ENCODE measurements at places on chromosomes 7 and 10.

DNA sequence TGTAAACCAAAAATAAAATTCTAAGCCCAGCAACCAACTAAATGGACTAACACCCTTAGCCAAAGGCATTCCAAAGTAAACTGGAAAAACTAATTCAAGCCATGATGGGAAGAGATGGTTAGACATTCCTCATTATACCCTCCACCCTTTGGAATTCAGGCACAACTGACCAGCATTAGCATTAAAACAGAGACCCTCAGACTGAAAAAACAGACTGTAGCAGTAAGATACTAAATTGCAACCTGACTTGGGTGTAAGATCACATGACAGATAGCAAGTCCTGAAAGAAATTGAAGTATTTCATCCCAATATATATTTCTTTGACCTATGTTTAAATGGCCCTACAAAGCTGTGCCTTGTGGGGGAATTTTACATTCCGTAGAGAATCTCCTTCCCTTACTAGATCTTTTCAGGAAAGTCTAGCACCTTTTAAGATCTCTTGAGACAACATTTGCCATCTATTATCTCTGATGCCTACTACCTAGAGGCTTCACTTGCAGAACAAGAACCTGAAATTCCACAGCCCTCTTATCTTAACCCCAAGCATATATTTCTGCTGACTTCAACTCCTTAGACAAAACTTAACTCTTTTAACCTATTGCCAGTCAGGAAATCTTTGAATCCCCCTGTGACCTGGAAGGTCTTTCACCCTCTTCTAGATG lies 750.2 kb upstream of the IGFBP3 start:
- no peak for DNase-seq

DNA sequence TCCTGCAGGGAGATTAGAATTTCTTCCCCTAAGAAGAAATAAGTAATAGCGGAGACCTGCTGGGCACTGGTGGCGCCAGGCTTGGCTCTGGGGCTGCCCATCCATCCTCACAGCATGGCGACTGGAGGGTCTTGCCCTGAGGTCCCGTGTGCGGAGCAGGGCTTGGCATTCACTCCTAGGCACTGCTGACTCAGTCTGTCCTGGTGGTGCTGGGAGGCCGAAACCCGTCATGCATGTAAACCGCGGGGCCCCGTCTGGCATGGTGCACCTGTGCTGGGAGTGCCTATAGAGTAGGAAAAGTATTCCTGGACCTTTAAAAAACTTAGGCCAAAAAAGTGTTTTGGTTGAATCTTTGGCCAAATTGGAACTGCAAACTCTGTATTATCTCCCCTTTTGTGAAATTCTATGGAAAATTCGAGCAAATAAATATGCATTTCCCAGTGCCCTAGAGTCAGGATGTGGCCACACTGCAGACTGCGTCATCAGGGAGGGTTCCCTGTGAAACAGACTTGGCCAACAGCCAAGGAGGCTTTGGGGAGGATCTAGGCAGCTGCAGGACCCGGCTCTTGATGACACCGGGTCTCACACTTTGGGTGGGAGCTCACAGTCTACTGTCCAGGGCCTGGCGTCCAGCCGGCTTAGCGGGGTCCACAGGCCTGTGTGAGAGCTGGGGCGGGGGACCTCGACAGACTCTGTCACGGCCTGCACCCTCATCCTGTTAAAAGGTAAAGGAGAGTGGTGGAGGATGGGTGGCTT lies 122.3 kb downstream of the VIPR2 start:
- no peak for DNase-seq

GRCh38 chr10:35119378-35119777 lies 7.3 kb upstream of the CREM start:
- DNase-seq = no peak

DNA sequence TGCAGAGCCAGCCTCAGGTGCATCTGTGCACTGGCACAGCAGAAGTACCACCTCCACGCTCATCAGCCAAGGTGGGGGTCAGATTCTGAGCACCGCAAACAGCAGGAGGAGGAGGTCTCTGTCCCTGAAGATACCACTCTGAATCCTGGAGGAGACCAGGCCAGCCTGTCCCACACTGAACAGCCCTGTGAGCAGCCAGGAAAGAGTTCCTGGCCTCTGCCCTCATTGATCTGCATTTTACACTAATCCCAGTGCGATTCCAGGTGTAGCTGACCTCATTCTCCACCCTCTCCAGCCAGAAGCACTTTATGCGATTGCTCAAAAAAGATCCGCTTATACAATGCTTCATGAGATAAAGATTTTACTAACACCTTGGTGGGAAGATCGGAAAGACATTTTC lies 99.1 kb upstream of the CACUL1 start:
- no peak for DNase-seq

DNA sequence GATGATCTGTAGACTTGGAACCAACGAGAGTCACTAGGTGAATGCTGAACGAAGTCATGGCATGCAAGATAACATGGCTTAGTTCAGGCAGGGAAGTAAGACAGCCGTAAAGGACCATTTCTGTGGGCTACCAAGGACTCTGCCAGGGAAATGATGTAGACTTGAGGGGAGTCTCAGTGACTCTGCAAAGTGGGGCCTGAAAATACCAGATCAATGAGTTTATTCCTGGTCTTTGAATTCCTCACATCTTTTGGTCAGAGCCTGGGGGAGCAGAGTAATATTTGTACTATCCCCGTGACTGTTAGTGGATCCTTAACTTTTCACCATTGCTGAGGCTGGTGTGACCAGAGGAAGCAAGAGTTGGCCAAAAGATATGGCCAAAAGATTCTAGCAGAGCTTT lies 60.7 kb upstream of the INHBA start:
- no peak for DNase-seq

GRCh38 chr7:41306486-41306885 lies 396.4 kb downstream of the INHBA start:
- DNase-seq = no peak

- DNase-seq = peak; percentile 72
Observed at GRCh38 chr7:47254081-47254977, 327.6 kb downstream of the TNS3 start.

DNA sequence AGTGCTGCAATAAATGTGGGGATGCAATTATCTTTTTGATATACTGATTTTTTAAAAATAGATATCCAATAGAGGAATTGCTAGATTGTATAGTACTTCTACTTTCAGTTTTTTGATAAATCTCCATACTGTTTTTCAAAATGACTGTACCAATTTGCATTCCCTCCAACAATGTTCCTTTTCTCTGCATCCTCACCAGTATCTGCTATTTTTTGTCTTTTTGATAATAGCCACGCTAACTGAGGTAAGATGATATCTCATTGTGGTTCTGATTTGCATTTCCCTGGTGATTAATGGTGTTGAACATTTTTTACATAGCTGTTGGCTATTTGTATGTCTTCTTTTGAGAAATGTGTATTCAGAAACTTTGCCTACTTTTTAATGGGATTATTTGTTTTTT lies 217.7 kb upstream of the MTPN start:
- no peak for DNase-seq

DNA sequence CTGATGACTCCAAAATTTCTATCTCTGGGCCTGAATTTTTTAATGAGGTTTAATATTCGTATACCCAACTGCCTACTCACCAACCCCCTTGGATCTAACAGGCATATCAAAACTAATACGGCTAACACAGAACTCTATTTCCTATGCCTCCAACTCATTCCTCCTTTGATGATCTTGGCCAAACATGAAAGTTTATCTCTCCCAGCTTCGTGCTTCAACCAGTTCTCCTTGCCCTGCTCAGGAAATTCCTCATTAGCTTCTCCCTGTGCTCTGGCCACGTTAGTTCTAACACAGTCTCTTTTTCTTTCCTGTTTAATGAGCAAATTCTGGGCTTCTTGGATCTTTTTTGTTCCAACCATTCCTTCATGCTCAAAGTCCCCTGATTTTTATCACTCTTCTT lies 138.9 kb upstream of the PTN start:
- no peak for DNase-seq

GRCh38 chr7:121833991-121834390 lies 39.0 kb upstream of the PTPRZ1 start:
- DNase-seq = no peak

DNA sequence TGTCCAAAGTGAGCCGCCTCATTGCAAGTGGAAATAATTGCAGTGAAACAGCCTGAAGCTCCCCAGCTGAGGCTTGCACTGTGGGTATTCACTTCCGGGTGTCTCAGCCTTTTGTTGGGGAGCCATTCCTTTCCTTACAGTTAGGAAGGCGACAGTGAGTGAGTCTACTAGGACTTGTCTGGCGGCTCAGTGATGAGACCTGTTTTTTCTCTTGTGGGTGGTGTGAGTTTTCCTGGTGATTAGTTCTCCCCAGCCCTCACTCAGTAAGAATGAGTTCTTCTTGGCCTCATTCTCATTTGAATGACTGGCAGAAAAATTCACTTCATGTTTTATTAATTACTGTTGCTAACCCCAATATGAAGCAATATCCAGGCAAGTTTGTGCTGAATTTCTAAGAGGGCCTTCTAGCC lies 2.6 kb downstream of the PGAM1 start:
- DNase-seq = no peak

DNA sequence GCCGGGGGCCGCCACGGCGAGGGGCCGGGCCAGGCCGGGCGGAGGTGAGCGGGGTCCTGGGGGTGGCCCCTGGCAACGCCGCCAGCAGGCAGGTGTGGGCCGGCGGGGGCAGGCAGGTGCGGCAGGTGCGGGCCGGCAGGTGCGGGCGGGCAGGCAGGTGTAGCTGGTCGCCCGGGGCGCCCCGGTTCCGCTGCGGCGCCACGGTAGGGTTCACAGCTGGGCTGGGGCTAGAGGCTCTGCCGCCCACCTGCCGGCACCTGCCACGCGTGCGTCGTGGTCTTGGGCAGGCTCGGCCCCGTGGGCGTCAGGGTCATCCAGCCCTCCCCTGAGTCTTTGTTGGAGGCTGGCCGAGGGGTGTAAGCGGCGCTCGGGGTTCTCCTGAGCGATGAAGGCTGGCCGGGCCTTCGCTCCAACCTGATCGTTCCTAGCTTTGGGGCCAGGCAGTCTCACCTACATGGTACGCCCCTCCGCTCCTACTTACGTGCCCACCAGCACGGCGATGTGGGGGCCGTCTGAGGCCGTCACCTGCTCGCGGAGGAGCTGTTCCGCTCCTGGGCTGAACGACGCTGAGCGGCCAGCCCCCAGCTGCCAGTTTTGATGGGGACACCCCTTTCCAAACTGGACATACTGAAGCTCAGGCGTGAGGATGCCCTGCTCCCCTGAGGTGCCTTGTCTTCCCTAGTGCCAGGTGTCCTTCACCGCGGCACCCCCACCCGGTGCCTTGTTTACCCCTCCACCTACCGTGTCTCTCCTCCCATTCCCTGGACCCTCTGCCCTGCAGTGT lies 493 bp downstream of the ZMIZ2 start:
- DNase-seq = no peak

- no peak for DNase-seq
Observed at GRCh38 chr10:125082881-125083575, 77.3 kb downstream of the CTBP2 start.

DNA sequence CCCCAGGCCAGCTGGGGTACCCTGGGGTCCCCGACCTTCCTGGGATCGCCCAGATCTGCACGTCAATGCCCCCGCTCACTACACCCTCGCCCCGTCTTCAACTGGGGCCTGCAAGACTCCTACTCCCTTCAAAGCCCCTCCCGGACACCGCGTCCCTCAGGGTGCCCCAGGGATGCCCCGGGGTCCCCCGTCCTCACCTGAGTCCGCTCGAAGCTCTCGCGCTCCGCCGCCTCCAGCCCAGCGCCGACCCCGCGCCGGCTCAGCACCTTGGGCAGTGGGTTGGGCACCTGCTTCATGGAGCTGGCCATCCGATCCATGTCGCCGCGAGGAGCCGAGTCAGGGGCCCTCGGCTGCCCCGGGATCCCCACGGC lies at the start of gene HIP1:
HIP1 (minus strand) TSS at position 338 of the 371 bp plus-strand sequence; CDS start at position 317, 21 bp downstream.
- no peak for DNase-seq

DNA sequence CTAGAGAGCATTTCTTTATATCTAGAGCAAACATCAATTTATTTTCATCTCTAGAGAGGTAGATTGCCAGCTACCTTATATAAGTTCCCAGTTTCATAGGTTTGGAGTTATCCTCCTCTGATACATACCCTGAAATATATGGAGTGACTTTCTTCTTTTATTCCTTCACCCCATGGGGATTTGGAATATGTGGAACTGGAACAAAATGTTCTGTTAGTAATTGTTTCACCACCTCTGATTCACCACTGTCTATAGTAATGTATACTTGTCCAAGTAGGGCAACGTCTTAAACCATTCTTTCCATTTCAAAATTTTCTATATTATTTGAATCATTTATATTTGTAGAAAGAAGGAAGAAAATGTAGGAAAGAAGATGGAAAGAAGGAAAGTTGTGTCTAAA lies 511.2 kb upstream of the KCND2 start:
- DNase-seq = no peak

DNA sequence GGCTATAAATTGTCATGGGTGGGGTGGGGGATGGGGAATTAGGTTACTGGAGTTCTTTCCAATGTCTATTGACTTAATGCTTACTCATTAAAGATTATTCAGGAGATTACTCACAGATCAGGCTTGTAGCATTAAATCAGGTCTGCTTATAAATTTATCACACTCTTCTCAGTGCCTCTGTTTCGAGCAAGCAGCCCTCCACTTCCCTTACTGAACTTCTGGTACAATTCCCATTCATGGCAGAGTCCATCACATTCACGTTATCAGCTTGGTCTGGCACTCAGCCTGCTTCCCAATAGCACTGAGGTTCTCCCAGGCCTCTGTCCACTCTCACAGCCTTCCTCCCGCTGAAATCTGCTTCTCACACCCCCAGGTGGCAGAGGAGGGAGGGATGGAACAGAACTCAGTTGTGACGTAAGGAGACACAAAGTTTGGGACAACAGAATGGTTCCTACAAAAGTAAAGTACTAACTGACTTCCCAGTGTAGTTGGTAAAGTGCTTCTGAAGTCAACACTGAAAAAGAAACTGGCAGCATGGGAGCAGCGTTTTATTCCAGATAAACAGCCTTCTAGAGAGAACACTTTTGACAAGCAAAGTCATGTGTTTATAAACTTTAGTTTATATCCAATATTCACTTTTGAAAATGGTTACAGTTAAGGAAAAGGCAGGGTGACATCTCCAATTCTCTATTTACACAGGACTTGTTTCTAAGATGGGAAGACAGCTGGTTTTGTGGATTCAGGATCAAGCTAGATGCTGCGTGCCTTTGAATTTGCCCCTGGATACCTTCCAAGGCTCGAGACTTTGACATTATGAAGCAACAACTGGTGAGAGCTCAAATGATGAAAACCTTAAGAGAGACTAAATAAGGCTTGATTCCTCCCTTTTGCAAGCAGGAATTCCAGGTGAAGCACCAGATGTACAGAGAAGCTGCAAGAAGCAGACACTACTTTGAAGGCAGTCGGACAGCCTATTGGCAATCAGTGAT lies 81.4 kb downstream of the ATXN7L1 start:
- no peak for DNase-seq

GRCh38 chr10:107689323-107689722 lies 524.8 kb upstream of the SORCS1 start:
- DNase-seq = no peak

DNA sequence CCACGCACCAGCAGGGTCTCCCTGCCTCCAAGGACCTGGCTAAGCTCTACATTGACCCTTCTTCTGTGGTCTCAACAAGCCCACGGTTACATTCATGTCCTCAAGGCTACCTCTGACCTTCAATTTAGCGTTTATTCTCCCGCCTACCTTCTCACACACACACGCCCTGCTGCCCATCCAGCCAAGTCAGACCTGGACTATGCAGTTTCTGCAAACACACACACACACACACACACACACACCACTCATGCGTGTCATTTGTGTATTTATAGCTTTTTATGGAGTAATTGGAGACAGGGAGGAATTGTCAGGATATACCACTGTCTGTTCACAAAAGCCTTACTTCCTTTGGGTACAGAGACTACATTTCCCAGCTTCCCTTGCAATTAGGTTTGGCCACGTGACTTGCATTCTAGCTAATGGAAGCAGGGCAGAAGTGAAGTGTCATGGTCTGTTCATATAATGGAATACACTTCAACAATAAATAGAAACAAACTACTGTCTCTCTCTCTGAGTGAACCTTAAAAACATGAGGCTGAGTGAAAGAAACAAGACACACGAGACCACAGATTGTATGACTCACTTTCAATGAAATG lies 53.8 kb upstream of the CPXM2 start:
- no peak for DNase-seq
